ENCODE measurements at places on chromosomes 5 and 9.
A peak's percentile ranks its signal among the peaks of the same experiment; 100 is the strongest.

GRCh38 chr5:132475497-132475882 is 15.1 kb downstream of the IRF1 start:
- DNase-seq, result no peak

- no peak for DNase-seq
Measured at GRCh38 chr9:109476642-109477257, 21.4 kb downstream of the PTPN3 start.

GRCh38 chr9:107723015-107723414 is 233.4 kb upstream of the KLF4 start:
- DNase-seq, result no peak

GRCh38 chr9:92187989-92188714 is 72.9 kb upstream of the SPTLC1 start:
- DNase-seq, result no peak

- no peak for DNase-seq
Measured at GRCh38 chr5:123429993-123430392, 6.8 kb upstream of the CEP120 start.

DNA sequence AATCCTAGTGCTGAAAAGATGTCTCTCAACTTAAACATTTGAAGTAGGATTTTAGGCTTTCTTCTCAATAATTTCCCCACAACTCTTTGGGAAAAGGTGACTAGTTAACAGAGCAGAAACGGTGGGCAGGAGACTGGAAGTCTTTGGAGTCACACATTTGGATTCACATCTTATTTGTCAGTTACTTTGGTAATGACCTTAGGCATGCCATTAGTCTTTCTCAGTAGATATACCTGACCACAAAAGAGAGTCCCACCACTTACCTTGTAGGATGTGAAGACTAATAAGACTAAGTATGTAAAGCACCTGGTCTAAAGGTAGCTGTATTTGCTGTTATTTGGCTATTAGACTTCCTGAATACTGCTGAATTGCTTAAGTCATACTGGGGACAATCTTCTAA is 35.4 kb downstream of the DAP start:
- no peak for DNase-seq

GRCh38 chr5:138102454-138103318 is 18.9 kb downstream of the WNT8A start:
- DNase-seq, result no peak

GRCh38 chr5:158843305-158843704 is 256.4 kb downstream of the EBF1 start:
- DNase-seq, result no peak

- DNase-seq, result no peak
Measured at GRCh38 chr9:73093016-73093739, 58.5 kb upstream of the ANXA1 start.

- peak; percentile 51 for DNase-seq
Measured at GRCh38 chr5:122156724-122157325, 27.5 kb downstream of the ZNF474 start.

DNA sequence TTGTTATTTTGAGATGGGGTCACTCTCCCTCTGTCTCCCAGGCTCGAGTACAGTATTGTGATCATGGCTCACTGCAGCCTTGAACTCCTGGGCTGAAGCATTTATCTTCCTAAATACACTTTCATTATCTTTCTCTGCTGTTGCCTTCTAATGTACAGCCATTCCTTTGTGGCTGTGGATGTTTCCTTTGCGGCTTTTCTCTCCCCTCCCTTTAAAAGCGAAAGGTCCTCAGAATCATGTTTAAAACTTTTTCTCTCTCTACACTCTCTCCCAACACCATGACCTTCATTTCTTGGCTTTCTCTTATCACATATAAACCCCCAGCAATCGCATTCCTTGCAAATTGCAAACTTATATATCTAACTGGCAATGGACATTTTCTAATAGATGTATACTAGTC is 1.6 kb downstream of the IFNA2 start:
- DNase-seq, result no peak

GRCh38 chr5:170504616-170505266 is 921 bp downstream of the KCNIP1 start:
- no peak for DNase-seq

GRCh38 chr9:134778841-134779411 is 101.7 kb upstream of the FCN2 start:
- peak; percentile 85 for DNase-seq

- no peak for DNase-seq
Measured at GRCh38 chr9:111959468-111960359, 63.1 kb downstream of the UGCG start.

GRCh38 chr5:175092691-175093090 is 351.3 kb downstream of the DRD1 start:
- no peak for DNase-seq

DNA sequence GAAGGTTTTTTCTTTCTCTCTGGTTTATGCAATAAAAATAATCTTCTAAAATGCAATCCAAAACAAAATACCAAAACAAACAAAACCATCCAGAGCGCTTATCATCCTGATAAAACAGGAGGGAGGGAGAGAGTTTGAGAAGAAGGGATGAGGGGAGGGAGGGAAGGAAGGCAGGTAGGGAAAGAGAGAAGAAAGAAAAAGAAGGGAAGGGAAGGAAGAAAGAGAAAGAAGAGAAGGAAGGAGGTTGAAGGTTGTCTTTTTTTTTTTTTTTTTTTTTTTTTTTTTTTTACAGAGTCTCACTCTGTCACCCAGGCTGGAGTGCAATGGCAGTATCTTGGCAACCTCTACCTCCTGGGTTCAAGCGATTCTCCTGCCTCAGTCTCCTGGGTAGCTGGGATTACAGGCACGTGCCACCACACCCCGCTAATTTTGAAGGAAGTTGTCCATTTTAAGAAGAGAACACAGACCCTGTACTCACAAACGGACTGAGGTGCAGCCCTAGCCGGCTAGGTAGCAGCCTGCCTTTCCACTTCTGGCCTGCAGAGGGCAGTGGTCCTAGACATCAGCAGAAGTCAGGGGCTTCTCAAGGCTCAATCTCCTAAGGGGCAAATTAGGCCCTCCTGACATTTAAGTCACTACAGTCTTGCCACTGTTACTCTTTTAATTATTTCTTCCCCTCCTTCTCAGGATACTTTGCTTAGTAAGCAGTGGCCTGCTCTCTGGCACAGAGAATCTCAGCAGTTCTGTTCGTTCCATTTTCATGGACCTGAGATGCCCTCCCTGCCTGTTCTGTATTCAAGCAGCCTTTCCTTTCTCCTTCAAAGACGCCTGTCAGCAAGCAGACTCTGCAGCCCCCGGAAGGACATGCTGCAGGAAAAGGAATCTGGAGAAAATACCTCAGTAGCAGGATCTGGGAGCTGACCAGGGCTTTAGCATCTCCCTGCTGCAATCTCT is 76.4 kb downstream of the EPB41L4B start:
- peak; percentile 89 for DNase-seq

GRCh38 chr9:91899219-91899563 is 50.8 kb downstream of the ROR2 start:
- no peak for DNase-seq

All from neural progenitor cell (in vitro differentiated cells).